ENCODE measurements at places on chromosomes 13 and 19.

DNA sequence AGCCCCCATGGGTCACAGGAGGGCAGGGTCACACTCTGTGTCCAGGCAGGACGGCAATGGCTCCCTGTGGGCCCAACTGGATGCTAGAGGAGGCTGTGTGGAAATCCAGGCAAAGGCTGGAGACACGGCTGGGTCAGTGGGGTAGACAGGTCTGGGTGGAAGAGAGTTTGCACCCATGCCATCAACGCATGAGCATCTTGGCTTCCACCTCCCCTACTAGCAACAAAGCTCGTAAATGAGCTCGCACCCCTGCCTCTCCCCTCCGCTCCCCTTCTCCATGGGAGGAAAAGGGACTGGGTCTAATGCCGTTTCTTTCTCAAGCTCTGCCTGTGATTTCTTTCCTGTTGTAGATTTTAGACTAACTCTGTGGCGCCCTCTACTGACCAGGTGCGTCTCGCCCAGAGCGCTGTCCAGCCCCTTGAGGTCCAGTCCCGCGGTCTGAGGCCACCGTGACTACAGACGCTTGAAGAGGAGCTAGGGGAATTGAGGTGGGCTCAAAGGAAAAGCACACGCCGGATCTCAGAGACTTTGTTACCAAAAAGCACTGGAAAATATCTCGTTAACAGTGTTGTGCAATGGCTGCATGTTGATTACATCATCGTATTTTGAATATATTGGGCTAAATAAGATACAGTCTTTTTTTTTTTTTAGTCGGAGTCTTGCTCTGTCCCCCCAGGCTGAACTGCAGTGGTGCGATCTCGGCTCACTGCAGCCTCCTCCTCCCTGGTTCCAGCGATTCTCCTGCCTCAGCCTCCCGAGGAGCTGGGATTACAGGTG lies 50.7 kb upstream of the USP29 start:
- DNase-seq = no peak

- no peak for DNase-seq
Measured at GRCh38 chr13:113819731-113820715, 43.9 kb downstream of the GAS6 start.

- peak; percentile 43 for DNase-seq
Measured at GRCh38 chr19:35114353-35115176, 1.1 kb upstream of the FXYD3 start.

DNA sequence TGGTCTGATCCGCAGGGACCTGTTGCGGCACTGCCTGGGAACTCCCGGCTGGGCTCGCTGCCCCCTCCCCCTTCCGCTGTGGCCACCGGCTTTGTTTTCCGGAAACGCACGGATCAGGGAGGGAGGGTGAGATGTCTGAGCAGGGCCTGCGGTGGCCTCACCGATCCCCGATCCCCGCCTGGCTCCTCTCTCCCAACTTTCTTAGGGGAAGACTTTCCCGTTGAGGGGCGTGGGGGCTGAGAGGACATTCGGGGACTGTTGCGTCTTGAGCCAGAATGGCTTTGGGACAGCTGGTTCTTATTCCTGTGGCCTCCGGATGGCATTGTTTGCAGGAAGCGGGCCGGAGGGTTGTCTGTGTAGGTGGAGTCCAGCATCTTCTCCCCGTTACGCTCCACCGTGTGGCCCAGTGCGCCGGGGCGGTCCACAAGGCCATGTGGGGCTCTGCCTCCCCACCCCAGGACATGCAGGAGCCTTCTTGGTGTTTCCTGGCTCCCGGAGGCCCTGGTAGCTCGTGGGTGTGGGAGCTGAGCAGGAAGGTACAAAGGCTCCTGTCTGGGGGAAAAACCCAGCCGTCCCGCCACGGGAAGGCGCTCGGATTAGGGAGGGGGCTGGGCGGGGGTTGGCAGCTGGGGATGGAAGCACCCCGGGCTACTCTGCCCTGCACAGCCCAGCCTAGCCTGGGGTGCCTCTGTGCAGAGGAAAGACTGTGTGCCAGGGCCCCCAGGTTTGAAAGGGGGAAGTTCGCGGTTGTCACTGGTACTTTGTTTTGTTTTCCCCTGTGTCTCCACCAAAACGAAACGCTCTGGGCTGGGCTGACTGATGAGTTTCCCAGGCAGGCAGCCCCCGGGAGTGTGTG lies 1.3 kb downstream of the CSNK1G2 start:
- DNase-seq = peak; percentile 37

DNA sequence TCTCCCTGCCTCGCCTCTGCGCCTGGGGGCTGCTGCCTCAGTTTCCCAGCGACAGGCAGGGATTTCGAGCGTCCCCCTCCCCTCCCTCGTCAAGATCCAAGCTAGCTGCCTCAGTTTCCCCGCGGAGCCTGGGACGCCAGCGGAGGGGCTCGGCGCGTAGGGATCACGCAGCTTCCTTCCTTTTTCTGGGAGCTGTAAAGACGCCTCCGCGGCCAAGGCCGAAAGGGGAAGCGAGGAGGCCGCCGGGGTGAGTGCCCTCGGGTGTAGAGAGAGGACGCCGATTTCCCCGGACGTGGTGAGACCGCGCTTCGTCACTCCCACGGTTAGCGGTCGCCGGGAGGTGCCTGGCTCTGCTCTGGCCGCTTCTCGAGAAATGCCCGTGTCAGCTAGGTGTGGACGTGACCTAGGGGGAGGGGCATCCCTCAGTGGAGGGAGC lies 722 bp upstream of the ICAM1 start:
- no peak for DNase-seq

- DNase-seq = no peak
Measured at GRCh38 chr19:33235996-33236350, 10.3 kb upstream of the SLC7A10 start.

- DNase-seq = no peak
Measured at GRCh38 chr13:99282264-99283231, 24.4 kb upstream of the GPR18 start.

GRCh38 chr13:110560601-110561343 lies 750 bp downstream of the RAB20 start:
- no peak for DNase-seq

DNA sequence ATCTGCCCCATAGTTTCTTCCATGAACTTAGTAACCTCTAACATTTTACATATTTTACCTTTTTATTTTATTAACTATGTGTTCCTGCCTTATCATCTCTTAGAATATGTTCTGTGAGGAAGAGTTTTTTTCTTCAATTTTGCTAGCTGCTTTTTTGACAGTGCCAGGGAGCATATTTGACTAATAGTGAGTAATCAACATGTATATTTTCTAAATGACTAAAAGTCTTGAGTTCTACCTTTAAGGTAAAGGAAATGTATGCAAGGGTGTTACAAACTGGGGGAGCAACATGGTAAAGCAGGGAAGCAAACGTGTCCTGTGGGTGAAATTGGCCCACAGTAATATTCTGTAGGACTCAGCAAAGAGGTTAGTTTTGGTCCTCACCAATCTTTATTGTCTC lies 165.5 kb downstream of the NBEA start:
- DNase-seq = no peak

DNA sequence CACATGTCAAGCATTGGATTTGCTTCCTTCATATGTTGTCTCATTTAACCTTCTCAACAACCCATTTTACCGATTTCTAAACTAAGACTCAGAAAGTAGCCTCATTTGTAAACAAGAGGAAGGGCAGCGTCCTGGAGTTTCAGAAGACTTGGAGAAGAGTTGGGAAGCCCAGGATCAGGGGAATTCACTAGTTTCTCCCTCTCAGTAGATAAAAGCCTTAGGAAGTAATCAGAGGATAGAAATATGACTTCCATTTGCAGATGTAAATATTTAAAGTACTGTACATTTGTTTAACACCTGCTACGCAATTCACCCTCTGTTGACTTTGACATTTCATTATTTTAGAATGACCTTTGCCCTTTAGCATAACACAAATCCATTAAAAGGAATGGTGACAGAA lies 216.4 kb downstream of the DCT start:
- no peak for DNase-seq

- no peak for DNase-seq
Measured at GRCh38 chr19:2617393-2618165, 84.9 kb downstream of the GNG7 start.

DNA sequence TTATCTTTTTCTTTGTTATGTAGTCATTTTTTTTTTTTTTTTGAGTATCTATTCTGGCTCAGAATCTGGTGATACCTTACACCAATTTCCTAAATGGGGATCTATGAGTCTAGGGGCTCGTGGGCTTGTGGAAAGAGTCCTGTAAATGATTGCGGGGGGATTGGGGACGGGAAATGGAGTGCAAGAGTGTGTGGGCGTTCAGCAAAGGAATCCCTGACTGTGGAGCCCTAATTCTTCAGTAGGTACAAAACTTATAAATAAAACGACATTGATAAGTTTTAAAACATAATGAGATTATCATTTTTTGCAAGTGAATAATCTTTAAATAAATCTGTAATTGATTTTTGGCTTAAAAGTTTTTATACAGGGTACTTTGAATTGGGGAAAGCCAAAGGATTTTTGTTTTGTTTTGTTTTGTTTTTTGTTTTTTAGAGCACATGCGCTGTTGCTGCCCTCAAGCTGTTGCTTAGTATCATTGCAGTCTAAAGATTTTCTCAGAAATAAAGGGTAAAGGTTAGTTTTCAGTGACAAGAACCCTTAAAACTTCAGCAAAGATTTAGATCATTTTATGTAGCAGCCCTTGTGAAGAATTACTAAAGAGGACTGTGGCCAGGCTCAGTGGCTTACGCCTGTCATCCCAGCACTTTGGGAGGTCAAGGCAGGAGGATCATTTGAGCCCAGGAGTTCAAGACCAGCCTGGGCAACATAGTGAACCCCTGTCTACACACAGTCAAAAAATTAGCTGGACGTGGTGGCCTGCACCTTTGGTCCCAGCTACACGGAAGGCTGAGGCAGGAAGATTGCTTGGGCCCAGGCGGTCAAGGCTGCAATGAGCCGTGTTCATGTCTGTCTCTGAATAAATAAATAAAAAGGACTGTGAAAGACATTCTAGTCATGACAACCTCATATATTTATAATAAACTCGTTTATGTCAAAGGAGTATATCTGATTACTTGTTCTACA lies 1.7 kb downstream of the ERCC5 start:
- DNase-seq = no peak

GRCh38 chr19:54233941-54234340 lies 8.6 kb downstream of the LILRA6 start:
- no peak for DNase-seq

DNA sequence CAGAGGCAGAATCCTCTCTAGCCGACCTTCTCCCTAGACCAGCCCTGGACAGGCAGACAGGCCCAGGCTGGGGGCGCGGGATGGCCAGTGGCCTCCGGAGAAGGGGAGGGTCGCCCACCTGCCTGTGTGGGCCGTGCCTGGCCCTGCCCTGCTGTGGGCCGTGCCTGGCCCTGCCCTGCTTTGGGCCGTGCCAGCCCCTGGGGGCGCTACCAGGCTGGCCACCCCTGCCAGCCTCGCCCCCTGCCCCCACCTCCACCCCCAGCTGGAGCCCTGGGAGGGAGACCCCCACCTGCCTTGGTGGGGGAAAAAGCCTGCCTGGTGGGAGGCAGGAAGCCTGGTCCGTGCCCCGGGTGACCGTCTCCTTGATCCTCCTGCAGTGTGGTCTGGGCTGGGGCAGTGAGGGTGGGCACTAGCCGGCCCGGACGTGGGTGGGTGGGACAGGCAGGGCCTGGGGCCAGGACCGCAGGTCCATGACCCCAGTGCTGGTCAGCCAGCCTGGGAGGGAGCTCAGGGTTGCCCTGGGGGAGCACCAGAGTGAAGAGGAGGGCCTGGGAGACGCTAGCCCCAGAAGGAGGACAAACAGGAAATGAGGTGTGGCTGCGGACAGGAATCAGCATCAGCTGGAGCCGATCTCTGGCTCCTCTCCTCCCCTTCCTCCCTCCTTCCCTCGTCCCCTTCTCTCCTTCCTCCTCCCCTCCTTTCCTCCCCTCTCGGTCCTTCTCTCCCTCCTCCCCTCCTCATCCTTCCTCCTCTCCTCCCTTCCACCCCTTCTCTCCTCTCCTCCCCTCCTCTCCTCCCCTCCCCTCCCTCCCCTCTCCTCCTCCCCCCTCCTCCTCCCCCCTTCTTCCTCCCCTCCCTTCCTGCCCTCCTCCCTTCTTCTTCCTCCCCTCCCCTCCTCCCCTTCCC lies 5.1 kb upstream of the MKNK2 start:
- DNase-seq = no peak

DNA sequence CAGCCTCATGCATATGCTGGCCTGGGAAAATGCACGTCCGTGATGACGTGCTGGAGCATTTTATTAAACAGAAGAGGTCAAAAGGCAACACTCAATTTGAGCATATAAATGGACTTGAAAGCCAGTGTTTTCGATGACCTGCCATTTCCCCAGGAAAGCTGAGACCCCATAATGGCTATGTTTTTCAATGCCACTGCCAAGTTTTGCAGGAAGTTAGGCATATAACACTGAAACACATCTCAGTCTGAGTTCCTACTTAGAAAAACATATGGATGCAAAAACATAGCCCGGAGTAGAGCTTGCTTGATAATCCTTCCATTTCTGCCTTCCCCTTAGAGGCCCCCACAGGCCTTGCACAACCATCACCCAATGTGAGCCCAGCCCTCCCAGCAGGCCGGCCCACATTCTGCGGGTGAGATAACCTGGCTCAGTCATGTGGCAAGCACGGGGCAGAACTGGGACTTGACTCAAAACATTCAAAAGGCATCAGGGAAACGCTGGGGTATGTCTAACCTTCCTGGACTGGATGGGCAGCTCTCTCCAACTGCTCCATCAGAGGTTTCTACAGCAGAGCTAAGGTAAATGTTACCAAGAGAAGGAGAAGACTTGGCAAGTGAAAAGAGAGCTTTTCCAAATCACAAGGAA lies 24.9 kb downstream of the EPS15L1 start:
- DNase-seq = no peak

DNA sequence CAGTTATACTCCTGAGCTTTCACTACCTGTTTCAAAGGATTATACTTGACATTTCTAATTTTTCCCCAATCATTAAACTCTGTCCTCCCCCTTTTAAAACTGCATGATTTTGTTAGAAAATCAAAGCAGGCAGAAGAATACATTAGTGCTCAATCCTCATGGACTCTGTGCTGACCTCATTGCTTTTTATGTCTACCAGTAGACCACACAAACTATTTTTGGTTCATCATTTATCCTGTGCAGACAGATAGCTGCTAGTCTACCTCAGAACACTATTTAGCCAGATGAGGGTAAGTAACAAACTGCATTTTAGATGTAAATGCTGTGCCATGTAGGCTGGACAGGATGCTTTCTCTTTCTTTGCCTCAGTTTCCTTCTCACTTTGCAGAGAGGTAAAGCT lies 235.9 kb downstream of the DCT start:
- no peak for DNase-seq

GRCh38 chr19:2840794-2841791 lies at the start of gene ZNF555:
ZNF555 (plus strand) TSS chr19:2841475; CDS start chr19:2841573, 98 bp downstream.
- peak; percentile 95 for DNase-seq

- DNase-seq = no peak
Measured at GRCh38 chr19:3099347-3100145, 5.4 kb downstream of the GNA11 start.

DNA sequence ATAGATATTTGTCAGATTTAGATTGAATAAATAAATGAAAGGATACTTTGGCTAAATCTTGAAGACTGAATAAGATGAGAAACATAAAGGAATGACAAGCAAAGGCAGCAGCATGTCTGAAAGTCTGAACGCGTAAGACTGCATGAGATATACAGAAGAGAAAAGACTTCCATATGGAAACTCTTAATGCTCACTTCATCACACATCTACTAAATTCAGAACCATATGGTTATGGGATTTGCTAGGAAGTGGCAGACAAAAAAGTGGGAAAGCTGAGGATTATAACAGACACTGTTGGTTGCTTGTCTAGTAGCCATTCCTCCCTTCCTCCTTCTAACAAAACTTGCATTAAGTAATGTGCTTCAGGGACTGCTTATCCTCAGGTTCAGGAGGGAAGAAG lies 446.7 kb downstream of the KCTD12 start:
- DNase-seq = no peak

Data from stimulated activated CD4-positive, alpha-beta T cell treated with anti-CD3 and anti-CD28 coated beads, Interleukin-12 subunit alpha, Interleukin-12 subunit beta, amount 100 ng/mL, for 24 hours (primary cell).